ENCODE measurements at places on chromosomes 7 and 10.

- no peak for DNase-seq
Measured at GRCh38 chr7:47636433-47637175, 54.7 kb upstream of the TNS3 start.

DNA sequence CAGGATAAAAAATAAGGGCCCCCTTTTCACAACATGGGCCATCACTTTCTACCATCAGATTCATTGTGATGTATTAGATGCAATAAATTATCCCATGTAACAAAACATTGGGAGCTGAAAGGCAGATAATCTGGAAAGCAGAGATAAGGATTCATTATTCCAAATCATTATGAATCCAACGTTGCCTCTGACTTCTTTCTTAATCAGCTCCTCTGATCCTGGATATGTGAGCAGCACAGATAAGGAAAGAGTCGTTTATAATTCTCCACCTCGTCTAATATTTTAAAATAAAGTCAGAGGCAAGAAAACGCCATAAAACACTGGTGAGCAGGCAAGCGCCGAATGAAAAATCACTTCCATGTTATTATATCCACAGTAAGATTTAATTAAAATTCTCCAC is 13.8 kb upstream of the GATA3 start:
- no peak for DNase-seq

DNA sequence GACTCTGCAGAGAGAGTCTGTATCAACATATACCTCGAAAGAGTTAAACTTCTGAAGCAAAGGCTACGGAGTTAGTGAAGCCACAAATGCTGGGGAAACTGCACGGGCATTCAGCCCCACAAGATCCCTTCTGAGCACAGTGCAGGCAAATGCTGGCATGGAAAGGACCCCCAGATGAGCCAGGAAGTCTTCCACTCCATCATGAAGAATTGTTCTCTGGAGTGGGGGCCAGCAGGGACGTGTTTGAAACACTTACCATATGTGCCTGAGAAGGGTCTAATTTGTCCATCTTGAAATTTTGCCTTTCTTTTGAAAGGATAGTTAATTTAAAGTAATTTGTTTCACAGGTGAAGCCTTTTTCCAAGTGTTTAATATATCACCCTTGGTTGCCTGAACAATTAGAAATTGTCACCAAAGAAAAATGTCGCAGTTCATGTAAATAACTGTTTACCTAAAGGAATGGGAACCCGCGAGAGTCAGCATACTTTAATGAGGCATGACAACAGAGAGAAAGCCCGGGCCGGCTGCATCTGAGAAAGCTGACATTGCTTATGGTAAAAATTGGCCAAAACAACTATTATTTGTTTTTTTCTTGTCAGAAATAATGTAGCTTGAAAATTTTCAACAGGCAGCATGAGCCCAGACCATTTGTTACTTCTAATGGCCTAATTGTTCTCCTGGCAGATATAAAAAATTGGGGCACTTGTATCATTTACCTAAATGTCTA is 287.6 kb upstream of the MGMT start:
- no peak for DNase-seq

- DNase-seq, result no peak
Measured at GRCh38 chr10:62077330-62078015, 176.0 kb downstream of the ARID5B start.

GRCh38 chr7:30956704-30957103 is 7.0 kb upstream of the GHRHR start:
- no peak for DNase-seq

GRCh38 chr7:115216652-115217051 is 294.8 kb downstream of the MDFIC start:
- DNase-seq, result no peak

GRCh38 chr10:129386415-129387257 is 80.4 kb upstream of the MGMT start:
- DNase-seq, result no peak

DNA sequence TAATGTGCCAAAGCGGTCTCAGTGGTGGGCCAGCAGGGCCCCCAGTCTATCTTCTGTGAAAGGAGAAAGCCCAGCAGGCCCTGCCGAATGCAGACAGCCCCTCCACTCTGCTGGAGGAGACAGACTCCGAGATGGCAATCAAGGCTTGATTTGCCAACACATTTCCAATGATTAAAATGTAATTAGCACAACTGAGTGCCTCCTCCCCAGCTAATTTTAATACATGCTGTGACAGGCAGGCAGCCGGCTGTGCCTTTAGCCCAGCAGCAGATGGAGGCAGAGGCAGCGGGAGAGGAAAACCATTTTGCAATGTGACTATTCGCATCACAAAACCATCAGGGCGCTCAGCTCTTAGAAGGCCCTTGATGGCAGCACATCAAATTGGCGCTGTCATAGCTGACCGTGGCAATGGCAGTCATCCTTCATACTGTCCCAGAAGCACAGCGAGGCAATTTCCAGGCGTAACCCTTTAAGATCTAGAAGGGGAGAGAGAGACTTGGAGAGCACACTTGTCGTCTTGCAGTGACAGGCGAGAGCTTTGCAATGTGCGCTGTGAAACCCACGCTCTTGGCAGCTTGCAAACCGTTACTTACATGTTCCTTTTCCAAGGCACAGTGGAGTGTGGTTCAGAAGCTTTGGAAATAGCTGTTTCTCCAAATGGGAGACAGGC is 714.8 kb upstream of the GALNT17 start:
- DNase-seq, result peak; percentile 36

- no peak for DNase-seq
Measured at GRCh38 chr7:72430531-72430930, 18.4 kb upstream of the CALN1 start.

DNA sequence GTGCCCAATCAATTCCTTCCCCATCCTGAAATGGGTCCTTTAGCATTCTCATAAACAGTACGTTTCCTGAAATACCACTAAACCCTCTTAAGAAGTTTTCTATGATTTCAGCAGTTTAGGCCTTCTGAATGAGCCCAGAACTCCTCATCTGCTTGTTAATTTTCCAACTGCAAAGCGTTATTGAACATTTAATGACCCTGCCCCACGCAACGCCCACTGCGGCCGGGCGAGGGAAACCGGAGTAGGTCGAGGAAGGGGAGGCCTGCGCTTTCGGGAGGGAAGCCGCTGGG is 608 bp upstream of the UBN2 start:
- DNase-seq, result no peak

- DNase-seq, result no peak
Measured at GRCh38 chr10:100291356-100291755, 4.9 kb upstream of the BLOC1S2 start.

DNA sequence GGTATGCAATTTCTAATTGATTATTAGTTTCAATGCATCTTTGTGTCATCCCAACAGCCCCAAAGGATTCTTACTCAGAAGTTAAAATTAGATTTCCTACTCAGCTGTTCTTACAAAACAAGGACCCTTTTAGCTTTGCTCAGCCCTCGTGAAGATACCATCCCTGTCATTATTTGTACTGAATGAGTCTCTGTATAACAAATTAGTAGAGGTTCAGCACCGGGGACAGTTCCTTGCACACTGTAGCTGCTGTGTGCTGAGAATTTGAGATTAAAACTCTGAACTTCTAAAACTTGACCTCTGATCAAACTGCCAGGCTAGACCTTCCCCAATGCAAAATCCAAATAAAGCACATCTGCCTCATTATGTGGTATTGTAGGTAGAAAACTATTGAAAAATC is 299.1 kb downstream of the LHFPL3 start:
- DNase-seq, result peak; percentile 1

GRCh38 chr7:121404348-121404747 is 8.2 kb upstream of the FAM3C start:
- DNase-seq, result no peak

DNA sequence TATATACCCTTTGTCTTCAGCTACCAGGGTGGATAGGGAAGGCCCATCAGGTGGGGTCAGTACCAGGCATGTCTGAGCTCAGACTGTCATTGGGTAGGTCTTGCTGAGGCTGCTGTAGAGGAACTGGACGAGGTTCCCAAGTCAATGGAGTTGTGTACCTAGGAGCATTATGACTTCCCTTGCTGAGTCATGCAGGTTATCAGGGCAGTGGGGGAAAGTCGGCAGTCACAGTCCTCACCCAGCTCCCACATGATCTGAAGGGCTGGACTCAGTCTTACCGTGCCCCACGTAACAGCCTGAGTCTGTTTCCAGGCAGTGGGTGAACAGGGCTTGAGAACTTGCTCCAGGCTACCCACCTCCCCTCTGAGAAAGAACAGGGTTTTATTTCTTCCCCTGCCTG is 260.8 kb upstream of the COBL start:
- no peak for DNase-seq

DNA sequence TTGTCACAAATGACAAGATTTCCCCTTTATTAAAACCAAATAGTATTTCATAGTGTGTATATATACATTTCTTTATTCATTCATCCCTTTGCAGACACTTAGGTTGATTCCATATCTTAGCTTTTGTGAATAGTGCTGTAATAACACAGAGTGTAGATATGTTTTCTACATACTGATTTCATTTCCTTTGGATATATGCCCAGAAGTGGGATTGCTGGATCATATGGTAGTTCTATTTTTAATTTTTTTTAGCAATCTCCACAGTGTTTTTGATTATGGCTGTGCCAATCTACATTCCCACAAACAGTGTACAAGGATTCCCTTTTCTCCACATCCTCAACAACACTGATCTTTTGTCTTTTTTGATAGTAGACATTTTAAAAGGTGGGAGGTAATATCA is 46.4 kb downstream of the CSTF2T start:
- DNase-seq, result no peak

- DNase-seq, result no peak
Measured at GRCh38 chr10:133277277-133277992, 767 bp upstream of the ADAM8 start.

- no peak for DNase-seq
Measured at GRCh38 chr7:75565132-75565837, 73.2 kb downstream of the SPDYE5 start.

DNA sequence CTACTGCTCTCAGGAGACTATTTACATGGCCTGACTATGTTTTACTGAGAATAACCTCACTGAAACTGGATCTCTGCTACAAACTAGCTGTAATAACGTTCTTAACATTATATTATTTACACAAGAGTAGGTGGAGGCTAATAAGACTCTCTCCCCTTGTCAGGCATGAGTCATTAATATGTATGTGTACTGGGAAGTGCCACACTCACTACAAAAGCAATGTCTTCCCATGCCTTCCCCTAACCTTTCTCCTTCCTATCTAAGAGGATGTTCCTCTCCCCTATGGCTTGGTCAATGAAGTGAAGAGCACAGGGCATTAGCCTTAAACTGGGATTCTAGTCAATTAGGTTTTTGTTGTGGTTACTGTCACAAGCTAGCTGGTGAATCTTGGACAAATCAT is 147.9 kb downstream of the DGKB start:
- no peak for DNase-seq

GRCh38 chr10:52217531-52217930 is 96.5 kb upstream of the DKK1 start:
- DNase-seq, result no peak

DNA sequence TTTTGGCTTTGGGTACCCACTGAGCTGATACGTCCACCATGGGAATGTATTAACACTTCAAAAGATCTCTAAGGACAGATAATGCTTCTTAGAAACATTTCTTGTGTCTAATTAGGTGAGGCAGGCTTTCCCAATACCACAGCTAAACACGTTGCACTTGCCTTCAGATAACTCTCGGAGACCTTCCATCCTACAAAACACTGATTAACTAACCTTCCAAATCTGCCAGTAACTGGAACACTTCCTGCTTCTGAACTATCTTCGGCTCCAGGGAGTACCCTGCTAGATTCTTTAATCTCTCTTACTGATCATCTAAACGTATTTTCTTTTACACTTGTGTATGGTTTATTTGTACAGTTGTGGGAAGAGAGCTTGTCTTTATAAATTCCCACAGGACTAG is 1.1 kb upstream of the WNT16 start:
- no peak for DNase-seq

GRCh38 chr10:48682265-48682664 is 2.4 kb upstream of the WDFY4 start:
- DNase-seq, result no peak

- DNase-seq, result no peak
Measured at GRCh38 chr10:119448628-119449584, 93.6 kb downstream of the RGS10 start.

DNA sequence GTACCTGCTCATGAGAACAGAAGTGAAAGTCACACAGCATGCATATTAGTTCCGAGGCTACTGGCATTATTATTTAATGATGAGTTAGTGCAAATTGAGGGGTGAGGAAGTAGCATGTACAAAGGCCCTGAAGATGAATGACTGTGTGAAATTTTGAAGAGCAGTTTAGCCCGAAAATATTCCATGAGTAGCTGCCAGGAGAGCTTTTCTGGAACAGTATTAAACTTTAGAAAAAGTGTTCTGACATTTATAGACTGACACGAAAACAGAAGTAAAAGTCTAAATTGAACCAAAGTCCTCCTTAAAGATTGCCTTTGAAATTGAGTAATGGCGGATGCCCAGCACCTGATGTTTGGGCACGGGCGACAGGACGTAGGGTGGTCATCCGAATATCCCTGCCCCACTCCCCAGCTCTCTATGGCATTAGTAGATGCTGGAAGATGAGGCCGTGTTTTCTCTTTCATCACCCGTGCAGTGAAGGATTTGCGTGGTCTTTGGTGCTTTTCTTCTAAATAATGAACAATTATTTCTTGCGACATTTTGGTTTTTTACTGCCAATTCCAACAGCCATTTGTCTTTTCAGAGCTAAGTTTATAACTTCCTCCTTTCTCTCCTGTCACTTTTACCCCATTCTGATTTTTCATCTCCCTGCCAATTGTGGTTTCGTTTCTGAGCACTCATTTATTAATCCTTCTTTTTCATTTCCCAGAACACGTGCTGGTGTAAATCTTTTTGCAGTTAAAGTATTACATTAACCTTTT is 192.6 kb downstream of the MGMT start:
- DNase-seq, result no peak

- DNase-seq, result no peak
Measured at GRCh38 chr7:142177869-142178268, 66.4 kb downstream of the MGAM2 start.

GRCh38 chr10:132444877-132445351 is 47.9 kb downstream of the PWWP2B start:
- no peak for DNase-seq

- no peak for DNase-seq
Measured at GRCh38 chr7:46810986-46811385, 770.9 kb downstream of the TNS3 start.

DNA sequence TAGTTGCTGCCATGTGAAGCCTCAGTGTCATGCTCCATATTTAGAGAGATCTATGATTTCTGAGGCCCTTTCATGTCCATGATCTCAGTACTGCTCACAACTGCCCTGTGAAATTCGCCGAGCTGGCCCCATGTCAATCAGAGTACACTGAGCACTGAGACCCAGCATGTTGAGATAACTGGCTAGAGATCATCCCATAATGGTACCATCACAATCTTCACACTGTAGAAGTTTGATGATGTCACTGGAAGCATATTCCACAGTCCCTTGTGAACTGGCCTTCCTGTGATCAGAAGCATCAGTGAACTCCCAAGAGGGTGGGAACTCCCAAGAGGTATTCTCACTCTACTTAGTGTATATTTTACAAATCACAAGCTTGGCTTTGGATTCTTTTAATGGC is 116.0 kb downstream of the EGFR start:
- DNase-seq, result no peak

GRCh38 chr10:48289501-48290238 is 15.2 kb upstream of the FRMPD2 start:
- DNase-seq, result peak; percentile 48

- DNase-seq, result no peak
Measured at GRCh38 chr10:86981716-86982115, 13.4 kb downstream of the ADIRF start.

Data from anterior cingulate cortex (tissue), 58 donors.